ENCODE measurements at places on chromosomes 13 and 19.
A peak's percentile ranks its signal among the peaks of the same experiment; 100 is the strongest.

- no peak for DNase-seq
Measured at GRCh38 chr13:65582160-65582559, 1648.0 kb downstream of the PCDH9 start.

DNA sequence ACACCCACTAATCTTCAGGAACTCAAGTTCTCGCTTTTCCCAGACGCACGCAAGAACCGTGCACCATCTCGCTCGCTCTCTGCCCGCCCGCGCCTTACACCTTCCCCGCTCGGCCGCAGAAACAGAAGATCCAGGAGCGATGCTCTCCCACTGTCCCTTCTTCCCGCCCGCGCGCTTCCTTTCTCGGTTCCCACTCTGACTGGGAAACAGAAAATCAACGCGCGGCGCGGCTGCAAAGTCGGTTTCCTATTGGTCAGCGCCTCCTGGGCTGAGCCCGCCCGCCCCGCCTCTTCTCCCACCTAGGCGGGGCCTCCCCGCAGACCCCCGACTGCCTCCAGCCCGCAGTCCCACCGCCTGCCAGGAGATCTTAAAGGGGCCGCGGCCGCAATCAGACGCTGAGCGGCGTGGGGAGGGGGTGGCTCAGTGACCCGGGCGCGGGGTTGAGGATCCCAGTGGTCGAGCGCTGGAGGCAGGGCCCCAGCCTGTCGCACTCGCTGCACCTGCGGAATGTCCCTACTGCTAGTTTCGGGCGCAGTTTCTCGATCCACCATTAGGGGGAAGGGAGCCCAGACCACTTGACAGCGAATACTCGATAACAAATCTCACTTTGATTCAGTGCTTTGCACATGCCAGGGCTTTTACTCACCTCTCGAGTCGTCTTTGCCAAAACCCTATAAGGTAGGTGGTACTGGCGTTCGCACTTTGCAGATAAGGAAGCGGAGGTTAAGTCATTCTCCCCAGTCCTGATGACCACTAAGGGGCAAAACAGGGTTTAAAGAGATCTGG, 700 bp upstream of the SLC25A23 start:
- DNase-seq: peak; percentile 98

GRCh38 chr19:44856421-44857083, 10.5 kb downstream of the NECTIN2 start:
- DNase-seq: no peak

DNA sequence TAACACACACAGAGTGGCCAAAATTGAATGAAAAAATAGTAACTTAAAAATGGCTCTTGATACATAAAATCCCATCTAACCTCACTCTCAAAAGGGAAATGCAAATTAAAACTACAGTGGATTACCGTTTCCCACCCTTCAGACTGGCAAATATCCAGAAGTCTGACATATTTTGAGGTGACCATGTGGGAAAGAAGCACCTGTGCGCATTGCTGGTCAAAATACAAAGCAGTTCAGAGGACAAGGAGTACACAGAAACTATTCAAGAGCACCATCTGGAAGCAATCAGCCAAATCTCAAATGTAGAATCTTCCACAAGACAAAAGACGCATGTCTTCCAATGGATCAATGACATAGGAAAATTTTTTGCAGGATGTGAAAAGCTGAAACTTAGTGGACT, 23.2 kb downstream of the NALCN start:
- DNase-seq: no peak

DNA sequence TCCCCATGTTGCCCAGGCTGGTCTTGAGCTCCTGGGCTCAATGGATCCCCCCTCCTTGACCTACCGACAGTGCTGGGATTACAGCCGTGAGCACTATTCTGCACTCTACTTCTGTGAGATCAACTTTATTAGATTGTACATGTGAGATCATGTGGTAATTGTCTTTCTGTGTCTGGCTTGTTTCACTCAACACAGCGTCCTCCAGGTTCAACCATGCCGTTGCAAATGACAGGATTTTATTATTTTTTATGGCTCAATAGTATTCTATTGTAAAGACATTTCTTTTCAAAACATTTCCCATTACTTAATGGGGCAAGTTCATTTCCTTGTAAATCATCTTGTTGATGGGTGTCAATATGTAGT, 1.5 kb upstream of the OBI1 start:
- no peak for DNase-seq

GRCh38 chr19:53826876-53827275, 2.8 kb upstream of the NLRP12 start:
- no peak for DNase-seq

- DNase-seq: no peak
Measured at GRCh38 chr13:111219280-111219679, 101.2 kb upstream of the TEX29 start.

DNA sequence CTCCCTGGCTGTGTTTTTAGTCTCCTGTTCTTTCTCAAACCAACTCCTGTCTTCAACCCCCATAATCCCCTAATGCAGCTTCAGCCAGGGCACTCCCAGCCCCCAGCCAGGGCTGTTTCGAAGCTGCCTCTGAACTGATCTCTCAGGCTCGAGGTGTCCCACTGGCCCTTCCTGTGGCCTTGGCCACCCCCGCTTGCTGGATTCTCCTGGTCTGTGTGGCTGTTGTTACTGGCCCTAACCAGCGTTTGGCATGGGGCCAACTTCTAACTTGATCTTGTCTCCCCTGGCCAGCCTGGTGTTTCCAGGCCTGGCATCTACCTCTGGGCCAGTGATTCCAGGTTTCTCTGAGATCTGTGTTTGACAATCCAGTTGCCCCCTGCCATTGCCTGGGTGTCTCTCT, 11.0 kb downstream of the XAB2 start:
- DNase-seq: no peak

DNA sequence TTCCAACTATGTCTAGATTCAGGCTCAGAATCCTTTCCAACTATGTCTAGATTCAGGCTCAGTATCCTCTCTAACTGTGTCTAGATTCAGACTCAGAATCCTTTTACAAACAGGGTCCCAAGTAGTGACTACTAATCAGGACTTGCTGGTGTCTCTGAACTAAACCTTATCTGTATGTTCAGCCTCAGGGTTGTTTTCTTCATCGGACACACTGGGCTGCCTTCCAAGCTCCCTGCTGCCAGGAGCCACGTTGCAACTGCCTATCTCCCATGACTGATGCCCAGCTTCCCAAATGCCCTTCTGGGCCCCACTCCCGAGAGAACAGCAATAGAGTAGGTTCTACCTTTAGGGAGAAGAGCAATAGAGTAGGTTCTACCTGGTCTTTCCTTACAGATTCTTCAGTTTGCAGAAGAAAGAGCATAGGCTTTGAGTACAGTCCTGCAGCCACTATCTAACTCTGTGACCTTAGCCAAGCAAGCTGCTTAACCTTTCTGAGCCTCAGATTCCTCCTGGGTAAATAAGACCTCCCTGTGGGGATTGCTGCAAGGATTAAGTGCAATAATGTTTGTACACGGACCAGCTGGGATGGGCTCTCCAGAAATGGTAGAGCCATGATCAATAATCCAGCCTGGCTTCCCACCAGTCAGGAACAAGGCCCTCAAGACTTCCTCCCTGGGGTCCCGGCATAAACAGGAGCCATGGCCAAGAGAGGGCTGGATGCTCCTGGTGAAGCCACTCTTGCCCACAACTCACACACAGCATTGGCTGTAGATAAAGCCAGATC, 61.5 kb downstream of the ZIC5 start:
- DNase-seq: no peak

- DNase-seq: no peak
Measured at GRCh38 chr13:36758345-36758744, 60.7 kb upstream of the RFXAP start.

- no peak for DNase-seq
Measured at GRCh38 chr19:8473648-8474476, 28.6 kb downstream of the PRAM1 start.

DNA sequence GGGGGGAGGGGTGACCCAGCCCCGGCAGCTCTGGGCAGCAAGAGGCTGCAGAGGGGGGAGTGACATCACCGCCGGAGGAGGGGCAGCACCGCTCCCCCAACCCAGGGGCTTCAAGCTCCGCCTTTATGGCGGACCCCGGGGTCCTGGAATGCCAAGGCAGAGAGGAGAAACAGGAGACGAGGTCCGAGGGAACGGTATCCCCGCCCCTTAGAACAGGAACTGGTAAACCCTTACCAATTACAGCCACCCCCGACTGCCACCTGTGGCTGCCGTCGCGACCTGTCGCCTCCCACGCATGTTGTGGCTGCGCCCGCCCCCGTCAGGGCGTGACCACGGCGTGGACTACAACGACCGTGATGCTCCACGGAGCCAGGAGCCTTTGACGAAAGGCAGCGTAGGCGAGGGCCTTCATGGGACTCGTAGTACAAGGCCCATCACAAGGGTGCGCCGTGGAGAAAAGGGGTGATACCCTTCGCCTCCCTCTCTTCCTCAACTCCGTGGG, 4.1 kb upstream of the KCNC3 start:
- peak; percentile 94 for DNase-seq

GRCh38 chr19:47510516-47511127, 4.2 kb downstream of the NAPA start:
- DNase-seq: no peak

- DNase-seq: no peak
Measured at GRCh38 chr13:26247011-26247410, 6.9 kb upstream of the CDK8 start.

DNA sequence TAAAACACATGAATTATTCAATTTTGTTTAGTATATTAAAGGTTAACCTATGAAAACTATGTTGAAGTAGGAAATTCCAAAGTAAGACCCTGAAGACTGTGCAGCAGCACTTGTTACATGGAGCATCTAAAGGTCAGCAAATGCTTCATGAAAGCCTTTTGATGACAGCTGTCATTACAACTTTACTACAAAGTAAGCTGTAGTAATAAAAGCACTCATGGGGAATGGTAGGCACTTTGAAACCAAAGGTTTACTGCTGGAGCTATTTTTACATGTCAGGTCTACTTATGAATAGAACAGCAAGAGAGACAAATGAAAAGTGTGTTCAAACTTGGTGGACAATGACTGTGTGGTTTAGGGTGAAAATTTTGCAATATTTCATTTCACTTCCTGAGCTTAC, 672.5 kb upstream of the PCDH20 start:
- DNase-seq: no peak

GRCh38 chr19:18099623-18099995, 2.0 kb downstream of the MAST3 start:
- DNase-seq: no peak

GRCh38 chr13:87234981-87235380, 436.2 kb upstream of the SLITRK5 start:
- DNase-seq: no peak

- DNase-seq: no peak
Measured at GRCh38 chr13:60379837-60380565, 17.0 kb upstream of the TDRD3 start.

DNA sequence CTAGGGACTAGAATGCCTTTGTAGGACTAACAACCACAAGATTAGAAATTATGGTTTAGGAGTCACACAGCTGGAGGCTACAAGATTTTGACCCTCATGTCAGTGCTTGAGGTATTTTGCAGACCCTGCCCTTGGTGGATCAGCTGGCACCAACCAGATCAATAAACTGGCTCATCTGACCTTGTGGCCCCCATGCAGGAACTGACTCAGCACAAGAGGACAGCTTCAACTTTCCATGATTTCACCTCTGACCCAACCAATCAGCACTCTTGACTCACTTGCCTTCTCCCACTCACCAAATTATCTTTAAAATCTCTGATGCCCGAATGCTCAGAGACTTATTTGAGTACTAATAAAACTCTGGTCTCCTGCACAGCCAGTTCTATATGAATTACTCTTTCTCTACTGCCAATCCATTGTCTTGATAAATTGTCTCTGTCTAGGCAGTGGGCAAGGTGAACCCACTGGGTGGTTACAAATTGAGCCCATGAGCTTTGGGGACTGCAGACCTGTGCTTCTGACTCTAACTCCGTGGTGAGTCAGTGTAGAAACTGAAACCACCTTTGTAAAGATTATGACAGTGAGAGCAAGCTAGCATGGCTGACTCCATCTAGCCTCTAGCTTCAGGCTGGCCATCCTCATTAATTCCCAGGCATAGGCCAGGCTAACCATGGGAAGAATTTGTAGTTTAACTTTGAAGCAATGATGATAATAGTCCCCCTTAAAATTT, 33.9 kb upstream of the CEACAM8 start:
- DNase-seq: no peak

- DNase-seq: no peak
Measured at GRCh38 chr13:112867301-112867711, 101.7 kb upstream of the MCF2L start.

DNA sequence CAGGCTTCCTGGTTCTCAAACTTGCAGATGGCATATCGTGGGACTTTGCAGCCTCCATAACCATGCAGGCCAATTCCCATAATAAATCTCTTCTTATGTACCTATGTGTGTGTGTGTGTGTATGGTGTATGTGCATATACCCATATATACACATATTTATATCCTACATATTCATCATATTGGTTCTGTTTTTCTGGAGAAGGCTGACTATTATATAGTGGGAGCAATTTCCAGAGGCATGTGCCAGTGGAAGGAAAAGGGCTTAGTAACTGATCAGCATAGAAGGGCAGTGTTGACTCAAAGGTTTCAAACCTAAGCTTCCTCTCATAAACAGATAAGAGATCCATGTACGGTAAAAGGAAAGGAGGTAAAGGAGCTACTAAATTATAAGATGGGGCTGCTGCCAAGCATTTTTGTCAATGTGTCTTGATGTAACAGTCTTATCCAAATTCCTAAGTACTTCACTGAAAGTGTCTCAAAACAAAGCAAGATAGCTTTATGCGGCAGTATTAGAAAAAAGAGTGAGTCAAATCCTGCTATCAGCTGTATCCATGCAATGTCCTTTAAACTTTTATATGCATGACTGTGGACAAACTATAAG, 432.1 kb downstream of the TBC1D4 start:
- no peak for DNase-seq

DNA sequence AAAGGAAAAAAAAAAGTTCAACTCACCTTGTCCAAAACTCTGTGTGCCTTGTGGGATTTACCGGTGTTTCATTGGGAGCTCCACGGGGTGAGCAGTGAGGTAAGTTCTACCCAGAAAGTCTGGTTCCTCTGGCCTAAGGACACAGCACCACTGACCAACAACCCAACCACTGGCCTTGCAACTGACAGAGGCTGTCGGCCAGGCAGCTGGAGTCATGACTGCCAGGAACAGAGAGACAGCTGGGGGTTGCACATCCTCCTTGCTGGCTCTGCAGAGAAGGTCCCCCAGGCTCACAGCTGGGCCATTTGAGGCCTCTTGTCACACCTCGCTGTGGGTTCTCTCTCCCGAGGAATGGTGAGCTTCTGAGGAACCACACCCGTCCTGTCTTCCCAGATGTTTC, 59.5 kb downstream of the ANKRD10 start:
- no peak for DNase-seq

Measured in CD4-positive, alpha-beta T cell treated with Interleukin-17A for 1 hour (primary cell).